ENCODE measurements at places on chromosomes 4 and X.

- DNase-seq = no peak
Measured at GRCh38 chrX:100487795-100488194, 77.7 kb upstream of the PCDH19 start.

GRCh38 chrX:30219372-30219771, 4.0 kb downstream of the MAGEB2 start:
- DNase-seq = no peak

- DNase-seq = no peak
Measured at GRCh38 chr4:15037923-15038541, 35.8 kb downstream of the CPEB2 start.

GRCh38 chrX:17039826-17040225, 93.4 kb downstream of the REPS2 start:
- no peak for DNase-seq

GRCh38 chr4:175930471-175930870, 118.4 kb upstream of the GPM6A start:
- DNase-seq = no peak

DNA sequence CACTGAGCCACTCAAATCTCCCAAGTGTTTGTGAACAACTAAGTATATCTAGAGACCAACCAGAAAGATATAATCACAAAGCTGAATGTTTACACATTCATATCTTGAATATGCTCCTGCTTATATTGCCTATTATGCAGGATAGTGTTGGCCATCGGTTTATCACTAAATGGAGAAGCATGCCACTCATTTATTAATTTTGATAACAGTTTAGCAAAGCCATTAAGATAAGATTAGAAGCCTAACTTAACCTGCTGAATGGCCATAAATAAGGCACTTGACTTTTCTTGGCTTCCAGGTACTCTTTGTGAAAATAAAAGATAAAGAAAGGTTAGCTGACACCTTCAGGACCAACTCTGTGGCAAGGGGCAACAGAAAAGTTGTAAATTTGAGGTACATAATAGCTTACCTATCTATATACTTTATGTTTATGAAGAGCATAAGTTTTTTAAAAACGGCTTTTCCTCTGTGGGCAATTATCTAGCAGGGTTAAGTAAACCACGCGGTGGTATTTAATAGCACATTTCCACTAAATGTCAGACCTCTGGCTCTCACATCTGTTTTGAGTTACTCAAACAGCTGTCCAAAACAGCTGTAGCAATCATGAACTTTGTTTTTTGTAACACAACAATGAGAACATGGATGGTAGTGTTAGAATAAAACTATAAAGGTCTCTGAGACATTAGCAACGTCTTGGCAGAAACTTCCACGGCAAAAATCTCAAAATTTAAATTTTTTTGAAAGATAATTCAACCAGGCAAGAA, 58.8 kb upstream of the FTHL17 start:
- DNase-seq = no peak

DNA sequence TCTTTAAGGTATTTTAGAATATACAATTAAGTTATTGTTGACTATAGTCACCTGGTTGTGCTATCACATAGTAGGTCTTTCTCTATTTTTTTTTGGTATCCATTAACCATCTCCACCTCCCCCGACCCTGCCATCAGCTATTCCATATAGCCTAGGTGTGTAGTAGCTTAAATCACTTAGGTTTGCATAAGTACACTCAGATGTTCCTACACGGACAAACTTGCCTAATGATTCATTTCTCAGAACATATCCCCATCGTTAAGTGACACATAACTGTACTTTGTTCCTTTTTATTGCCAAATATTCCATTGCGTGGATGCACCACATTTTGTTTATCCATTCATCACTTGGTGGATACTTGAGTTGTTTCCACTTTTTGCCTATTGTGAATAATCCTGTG, 67.9 kb downstream of the SLAIN2 start:
- no peak for DNase-seq

DNA sequence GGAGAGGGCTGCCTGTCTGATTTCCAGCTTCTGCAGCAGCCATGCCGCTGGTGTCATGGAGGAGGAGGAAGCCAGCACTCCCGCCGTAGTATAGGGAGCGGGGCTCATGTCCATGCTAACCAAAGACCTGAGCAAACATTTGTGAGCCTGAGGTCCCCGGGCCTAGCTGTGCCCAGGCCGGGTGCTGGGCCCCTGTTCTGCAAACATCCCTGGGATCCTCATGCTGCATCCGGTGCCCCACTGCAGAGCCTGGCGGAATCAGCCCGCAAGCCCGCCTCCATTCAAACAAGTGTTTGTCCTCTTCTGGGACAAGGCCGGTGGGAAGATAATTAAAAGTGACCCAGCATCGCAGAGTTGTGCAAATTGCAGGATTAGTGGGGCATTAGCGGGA, 106.3 kb downstream of the SORCS2 start:
- DNase-seq = no peak

- DNase-seq = no peak
Measured at GRCh38 chr4:169745291-169745690, 12.5 kb downstream of the HPF1 start.

- peak; percentile 72 for DNase-seq
Measured at GRCh38 chr4:147590249-147590920, 26.8 kb upstream of the TMEM184C start.

DNA sequence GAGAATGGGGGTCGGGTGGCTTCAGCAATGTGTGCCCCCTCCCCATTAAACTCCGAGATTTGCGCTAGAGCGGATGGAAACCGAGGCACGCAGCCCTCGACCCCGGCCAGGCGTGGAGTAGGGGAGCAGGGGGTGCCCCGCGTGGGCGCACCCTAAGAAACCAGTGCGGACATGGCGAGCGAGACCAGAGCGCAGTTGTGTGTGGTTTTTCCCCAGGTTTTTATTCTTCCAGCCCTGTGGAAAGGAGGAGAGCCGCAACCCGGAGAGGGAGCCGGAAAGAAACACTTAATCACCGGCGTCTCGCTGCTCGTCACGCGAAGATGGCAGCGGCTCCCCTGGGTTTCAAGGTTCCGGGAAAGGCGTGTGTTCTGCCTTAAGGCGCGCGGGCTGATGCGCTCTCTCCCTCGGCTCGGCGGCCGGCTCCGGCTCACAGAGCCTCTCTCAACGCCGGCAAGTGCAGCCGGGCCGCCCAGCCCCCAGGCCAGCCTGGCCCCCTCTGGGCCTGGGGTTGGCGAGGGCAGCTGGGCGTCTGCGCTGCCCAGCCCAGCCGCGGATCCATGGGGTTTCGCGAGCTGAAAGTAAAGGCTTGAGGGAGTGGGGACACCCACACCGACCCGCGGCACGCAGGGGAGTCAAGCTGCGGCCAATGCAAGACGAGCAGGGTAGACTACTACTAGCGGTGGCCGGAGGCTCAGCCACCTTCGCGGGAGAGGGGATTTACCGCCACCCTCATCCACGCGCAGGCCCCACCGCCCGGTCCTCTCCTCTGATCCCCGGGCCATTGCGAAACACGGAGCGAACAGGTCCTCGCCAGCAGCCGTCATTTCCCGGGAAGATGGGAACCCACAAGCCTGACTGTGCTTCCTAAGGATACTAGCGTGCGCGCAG, 74.0 kb upstream of the BCOR start:
- DNase-seq = peak; percentile 21

DNA sequence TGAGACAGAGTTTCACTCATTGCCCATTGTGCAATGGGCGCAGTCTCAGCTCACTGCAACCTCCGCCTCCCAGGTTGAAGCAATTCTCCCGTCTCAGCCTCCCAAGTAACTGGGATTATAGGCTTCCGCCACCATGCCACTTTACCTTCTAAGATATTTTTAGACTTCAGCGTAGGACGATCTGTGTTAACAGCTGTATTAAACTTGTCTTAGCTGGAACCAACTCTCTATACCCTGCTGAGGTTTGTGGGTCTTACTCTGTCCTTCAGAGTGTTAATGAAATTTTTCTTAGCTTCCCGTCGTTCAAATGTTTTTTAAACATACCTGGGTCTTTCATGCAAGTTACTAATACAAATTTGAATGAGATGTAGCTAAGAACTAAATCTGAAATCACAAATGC, 14.7 kb downstream of the TMEM165 start:
- no peak for DNase-seq

DNA sequence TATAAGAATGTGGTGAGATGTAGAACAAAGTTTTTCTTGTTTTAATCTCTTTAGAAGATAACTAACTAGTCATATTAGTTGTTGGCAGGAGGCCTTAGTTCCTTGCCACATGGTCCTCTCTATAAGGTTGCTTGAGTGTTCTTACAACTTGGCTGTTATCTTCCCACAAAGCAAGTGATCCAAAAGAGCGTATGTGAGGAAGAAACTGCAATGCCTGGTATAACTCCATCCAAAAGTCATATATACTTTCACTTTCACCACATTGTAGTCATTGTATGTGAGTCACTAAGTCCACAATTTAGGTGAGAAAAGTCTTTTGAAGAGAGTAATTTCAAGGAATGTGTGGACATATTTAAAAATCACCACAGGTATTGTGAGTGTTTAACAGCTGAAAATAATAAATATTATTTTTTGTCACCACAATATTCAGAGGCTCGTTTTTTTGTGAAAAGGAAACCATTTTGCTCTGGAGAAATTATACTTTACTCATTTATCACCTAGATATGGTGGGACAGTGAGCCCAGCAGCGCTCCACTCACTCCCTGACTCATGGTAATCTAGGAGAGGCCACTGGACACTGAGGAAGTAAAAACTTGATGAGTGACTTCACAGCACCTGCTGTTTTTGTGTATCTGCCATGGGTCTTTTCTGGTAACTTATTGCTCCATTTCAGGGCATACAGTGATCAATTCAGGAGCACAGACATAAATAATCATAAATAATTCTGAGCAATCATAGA, 369.4 kb upstream of the NDST3 start:
- no peak for DNase-seq

DNA sequence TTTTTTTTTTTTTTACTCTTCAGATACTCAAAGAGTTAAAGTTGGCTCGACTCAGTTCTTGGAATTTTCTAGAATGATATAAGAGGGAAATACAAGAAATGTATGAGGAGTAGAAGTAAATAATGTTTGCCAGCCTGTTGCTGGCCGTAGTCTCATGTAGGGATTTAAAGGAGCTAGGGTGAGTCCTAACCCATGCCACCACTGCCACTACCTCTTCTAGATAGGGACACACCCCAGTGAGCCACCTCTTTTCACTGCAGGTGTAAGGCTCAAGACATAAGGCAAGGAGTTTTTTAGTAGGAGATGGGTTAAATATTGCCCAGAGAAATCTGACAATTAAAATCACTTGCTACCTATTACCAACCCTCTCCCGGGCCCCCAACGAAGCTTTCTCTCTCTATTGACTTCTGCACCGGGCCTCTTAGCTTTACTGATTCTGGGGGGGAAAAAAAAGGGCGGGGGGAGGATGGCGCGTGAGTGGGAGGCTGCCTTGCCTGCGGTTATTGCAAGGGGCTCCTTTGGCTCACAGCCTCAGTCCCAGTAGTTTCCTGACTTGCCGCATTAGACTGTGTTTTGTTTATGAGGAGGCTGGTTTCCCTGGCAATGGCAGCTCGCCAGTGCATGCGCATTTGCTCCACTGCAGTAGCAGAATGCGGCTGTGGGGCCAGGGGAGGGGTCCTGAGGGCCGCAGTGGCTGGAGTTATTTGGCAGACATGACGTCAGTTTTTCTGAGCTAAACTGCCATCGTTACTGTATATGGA, 3.0 kb downstream of the LINC00632 start:
- peak; percentile 62 for DNase-seq

- no peak for DNase-seq
Measured at GRCh38 chrX:38109042-38109898, 102.9 kb downstream of the SYTL5 start.

- no peak for DNase-seq
Measured at GRCh38 chr4:24809376-24809775, 14.0 kb downstream of the SOD3 start.

Data from endothelial cell (in vitro differentiated cells).